Spleen (tissue), 13 donors: ENCODE measurements at places on chromosomes 2 and 18.
A peak's percentile ranks its signal among the peaks of the same experiment; 100 is the strongest.

- no peak for DNase-seq
Observed at GRCh38 chr2:236855866-236856847, 229.5 kb upstream of the COPS8 start.

DNA sequence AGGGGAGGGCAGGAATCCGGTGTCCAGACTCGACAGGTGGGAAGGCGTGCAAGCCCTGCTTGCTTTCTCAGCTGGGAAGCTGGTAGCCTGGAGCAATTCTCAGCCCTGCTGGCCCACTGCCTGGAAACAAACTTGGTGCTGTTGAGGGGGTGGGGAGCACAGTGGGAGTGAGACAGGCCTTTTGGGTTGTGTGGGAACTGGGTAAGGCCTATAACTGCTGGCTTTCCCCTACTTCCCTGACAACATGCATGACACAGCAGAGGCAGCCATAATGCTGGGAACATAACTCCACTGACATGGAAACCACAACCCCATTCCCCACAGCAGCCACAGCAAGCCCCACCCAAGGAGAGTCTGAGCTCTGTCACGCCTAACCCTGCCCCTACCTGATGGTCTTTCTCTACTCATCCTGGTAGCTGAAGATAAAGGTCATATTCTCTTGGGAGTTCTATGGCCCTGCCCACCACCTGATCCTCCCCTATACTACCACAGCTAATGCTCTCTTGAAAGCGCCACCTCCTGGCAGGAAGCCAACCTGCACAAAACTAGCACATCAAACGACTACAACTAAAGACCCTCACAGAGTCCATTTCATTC lies 122.9 kb upstream of the ACVR1C start:
- DNase-seq = no peak

GRCh38 chr2:75556679-75557366 lies 3.9 kb downstream of the EVA1A start:
- no peak for DNase-seq

GRCh38 chr18:79186649-79187048 lies 117.5 kb downstream of the ATP9B start:
- DNase-seq = no peak

- no peak for DNase-seq
Observed at GRCh38 chr2:37664231-37664643, 7.2 kb downstream of the CDC42EP3 start.

DNA sequence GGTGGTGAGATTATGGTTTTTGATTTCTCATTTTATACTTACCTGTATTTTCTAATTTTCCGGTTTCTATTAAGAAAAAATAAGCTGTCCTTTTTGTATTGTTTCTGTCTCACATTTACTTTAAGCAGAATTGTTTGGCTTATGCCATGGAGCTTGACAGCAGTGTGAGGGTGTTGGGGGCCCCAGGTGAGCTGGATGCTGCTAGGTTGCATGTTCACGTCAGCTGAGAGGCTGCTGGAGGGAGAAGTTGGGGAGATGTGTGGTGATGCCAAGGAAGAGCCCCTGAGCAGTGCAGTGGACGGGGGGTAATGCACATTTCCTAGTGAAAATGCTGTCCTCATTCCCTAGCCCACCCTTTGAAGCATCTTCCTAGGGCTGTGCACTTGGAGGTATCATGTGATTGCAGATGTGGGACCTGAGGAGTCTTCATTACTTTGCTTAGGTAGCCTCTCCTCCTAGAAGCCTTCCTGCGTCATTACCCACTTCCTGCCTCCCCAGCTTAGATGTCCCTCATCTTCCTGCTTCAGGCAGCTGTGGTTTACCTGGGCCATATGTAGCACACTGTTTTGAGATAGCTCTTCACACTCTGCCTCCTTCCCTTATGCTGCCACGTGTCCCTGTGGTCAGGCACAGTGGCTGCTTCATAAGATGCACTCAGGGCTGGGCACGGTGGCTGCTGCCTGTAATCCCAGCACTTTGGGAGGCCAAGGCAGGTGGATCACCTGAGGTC lies 16.2 kb downstream of the ATG16L1 start:
- peak; percentile 90 for DNase-seq

DNA sequence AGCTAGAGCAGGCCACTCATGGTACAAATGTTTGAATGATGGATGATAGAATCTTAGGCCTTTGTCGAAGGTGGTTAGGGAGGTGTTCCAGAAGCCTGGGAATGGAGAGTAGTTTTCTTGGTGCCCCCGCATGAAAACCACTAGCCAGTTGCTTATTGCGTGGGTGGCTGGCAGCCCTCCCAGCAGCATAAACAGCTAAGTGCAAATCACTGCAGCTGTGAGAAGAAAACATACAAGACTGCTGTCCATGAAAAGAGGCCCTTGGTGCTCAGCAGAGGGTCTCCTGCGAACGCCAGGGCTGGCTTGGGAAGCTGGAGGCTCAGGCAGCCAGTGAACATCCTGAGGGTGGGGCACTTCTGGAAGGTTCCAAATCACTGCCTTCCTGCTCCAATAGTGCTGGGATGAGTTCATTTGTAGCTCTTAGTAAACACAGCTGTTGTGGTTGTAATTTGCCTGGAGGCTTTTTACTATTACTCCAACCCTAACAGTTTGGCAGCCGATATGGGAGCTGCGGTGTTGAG lies 118.8 kb downstream of the MGAT5 start:
- no peak for DNase-seq

GRCh38 chr2:106108351-106108750 lies 85.8 kb downstream of the UXS1 start:
- no peak for DNase-seq

GRCh38 chr2:108988076-108988795 lies 784 bp downstream of the EDAR start:
- no peak for DNase-seq

GRCh38 chr2:173574324-173575112 lies 219.8 kb downstream of the CDCA7 start:
- DNase-seq = no peak

DNA sequence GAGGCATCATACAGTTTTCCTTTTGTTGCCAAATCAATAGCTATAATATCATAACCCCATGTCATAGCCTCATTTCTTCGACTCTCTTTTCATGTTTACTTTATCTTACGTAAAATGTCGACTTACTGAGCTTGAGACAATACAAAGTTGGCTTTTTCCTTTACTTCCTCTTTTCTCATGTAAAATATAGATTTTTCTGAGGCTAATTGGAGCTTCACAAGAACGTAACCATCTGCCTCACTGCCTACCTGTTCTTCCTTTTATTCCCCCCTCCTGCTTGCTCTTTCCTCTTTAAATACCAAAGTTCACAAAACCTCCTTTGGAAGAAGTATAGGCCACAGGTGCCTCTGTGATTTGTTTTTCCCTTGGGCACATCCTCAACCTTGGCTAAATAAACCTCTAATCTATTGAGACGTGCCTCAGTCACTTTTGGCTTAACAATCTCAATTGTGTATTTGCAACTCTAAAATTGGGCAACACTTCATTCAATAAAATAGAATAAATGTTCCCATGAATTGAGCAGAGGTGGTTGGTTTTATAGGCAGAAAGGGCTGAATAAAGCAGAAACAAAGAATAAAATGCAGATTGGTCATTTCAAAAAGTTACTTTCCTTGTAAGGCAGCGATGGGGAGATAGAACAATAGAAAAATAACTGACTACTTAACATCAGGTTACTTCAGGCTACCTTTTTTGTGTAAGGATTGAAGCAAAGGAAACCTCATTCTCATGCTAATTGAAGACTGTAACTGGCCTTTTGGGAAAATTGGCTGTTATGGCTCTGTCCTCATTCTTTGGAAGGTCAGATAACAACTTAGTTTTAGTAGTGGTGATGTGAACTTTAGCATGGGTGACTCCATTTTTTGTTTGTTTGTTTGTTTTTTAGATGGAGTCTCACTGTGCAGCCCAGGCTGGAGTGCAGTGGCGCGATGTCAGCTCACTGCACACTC lies 21.3 kb downstream of the COMMD1 start:
- no peak for DNase-seq

GRCh38 chr2:239064891-239065290 lies 217.0 kb downstream of the TWIST2 start:
- no peak for DNase-seq

DNA sequence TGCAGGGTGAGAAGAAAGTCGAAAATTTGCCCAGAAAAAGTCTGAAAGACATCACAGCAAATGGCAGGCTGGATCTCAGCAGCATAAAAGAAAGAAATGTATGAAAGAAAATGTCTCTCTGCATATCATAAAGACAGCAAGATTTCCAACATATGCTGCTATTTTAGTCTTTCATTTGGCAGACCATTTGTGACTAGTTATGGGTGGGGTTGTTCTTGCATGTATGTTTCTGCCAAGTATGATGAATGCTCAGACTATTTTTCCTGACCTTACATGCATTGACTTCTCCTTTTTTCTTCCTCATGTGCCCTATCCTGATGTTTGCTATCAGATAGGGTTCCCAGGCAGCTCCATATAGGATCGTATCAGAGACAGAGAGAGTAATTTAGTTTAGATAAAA lies 58.5 kb upstream of the PARD3B start:
- no peak for DNase-seq

DNA sequence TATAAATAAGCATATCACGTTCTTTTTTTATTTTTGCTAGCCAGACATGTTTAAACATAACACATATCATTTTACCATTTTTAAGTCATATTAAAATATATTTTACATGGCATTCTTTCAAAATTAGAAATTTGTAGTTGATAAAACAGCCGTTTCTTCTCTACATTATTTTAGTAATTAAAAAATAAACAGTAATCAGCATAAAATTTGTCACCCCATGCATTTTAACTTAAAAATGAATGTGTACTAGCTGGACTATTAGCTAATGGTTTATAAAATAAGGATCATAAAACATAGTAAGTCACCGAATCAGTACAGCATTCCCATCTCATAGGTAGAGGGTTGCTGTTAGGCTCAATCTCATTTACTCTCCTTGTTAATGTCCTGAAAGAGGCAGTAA lies 433.8 kb downstream of the LRP1B start:
- no peak for DNase-seq

- DNase-seq = no peak
Observed at GRCh38 chr2:125643128-125643527, 1012.8 kb upstream of the GYPC start.
